ENCODE measurements at places on chromosomes 6 and 20. TPM values are rescaled to one million over a fixed set of nuclear protein-coding genes. Genes with fewer than 3 reads are reported as not detected.

- no peak overlapping the region for H3K4me3 ChIP-seq
- H3K27ac ChIP-seq = no peak overlapping the region
- H3K36me3 ChIP-seq = peaks cover 5% of the 10 kb centered on the region
- H3K4me1 ChIP-seq = peaks cover 6% of the 10 kb centered on the region
Observed at GRCh38 chr6:117592983-117593759, 9.1 kb downstream of the GOPC start.

DNA sequence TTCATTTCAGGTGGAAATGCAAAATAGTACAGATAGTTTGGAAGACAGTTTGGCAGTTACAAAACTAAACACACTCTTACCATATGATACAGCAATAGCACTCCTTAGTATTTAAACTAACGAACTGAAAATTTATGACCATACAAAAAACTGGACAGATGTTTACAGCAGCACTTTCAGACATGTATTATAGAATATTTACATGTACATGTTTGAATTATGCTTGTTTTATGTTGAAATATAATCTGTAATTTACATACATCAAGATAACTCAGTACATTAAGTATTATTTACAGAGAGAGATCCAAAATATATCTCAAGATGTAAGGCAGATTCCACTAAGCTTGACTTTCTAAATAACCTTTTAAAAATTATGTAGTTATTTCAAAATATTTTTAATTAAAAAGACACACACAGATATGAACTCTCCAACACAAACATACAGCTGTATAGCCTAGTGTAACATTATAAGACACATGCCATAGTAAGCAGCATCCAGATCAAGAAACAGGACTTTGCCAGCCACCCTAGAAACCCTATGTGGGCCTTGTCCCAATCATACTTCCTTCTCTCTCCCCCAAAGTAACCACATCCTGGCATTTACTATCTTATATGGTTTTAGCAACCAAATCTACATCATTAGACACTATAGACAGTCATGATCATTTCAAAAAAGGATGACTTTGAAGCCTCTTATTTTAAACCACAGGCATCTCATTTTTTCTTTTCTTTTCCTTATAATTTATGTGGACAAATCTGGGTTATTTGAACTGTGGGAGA lies 82.2 kb downstream of the MAN1A1 start:
- peaks cover 2% of the 10 kb centered on the region for H3K36me3 ChIP-seq
- H3K4me3 ChIP-seq = no peak overlapping the region
- H3K27ac ChIP-seq = no peak overlapping the region
- no peak for DNase-seq
- H3K27me3 ChIP-seq = no peaks in the 10 kb centered on the region
- no peaks in the 10 kb centered on the region for H3K4me1 ChIP-seq

Gene BPIFB1
- 0.08 TPM for total RNA-seq

- no peaks in the 10 kb centered on the region for H3K4me1 ChIP-seq
- peak overlapping the region; percentile 66 for H3K27ac ChIP-seq
- peaks cover 6% of the 10 kb centered on the region for H3K36me3 ChIP-seq
- no peak overlapping the region for H3K4me3 ChIP-seq
Observed at GRCh38 chr6:157148391-157149323, 174.7 kb downstream of the TMEM242 start.

DNA sequence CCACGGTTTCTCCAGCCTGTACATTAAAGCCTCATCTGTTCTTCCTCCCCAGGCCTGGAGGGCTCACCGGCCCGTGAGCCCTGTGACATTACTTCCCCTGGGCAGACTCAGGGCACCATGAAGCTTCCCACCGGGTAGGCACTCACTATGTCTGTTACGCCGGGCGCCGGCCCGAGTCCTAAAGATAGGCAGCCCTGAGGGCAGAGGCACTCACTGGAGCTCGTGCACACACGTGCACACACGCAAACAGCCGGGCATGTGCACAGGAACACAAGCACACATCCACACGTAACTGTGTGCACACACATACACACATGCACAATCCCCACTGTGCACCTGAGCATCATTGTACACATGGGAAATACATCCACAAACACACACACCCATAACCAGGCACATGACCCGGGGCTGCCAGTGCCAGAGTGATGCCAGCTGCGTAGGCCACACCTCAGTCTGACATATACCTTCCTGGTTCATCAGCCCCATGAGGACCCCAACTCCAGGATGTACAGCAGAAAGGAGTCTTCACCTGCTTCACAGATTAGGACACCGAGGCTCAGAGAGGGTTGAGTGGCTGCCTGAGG lies 83.7 kb downstream of the YTHDF1 start:
- DNase-seq = no peak
- no peaks in the 10 kb centered on the region for H3K4me1 ChIP-seq
- H3K27me3 ChIP-seq = no peaks in the 10 kb centered on the region

Gene ULBP1
- 0.05 TPM for total RNA-seq

Gene DLK2
- total RNA-seq = not detected

DNA sequence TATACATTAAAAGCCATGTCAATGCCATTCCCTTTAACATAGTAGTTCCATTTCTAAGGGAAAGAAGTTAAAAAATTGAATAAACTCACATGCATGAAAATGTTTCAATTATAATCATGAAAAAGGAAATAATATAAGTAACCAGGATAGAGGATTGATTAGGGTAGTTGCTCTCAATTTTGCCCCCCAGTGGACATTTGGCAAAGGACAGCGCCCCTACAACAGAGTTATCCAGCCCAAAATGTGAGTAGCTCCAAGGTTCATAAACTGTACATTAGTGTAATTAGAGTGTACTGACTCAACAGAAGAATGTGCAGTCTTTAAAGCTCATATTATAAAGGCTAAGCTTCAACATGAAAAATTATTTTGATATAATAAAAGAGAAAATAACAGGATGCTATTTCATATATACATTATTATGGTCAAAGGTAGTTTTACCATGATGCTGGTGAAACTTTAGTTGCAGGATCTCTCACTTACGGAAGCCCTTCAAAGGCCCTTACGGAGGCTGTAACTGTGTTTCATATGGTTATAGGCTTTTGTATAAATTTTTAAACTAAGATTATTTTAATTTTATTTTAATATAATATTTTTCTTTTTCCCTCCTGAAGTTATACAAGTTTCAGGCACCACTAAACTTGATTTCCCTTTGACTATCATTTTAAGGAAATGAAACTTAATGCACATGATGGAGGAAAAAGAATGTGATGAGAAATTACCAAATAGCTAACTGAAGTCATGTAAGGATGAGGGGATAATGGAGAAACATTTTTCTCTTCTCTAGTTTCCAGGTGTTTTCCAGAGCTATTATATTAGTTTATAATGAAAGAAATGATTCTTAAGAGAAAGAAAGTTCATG lies 403.6 kb downstream of the PLCB1 start:
- no peak overlapping the region for H3K4me3 ChIP-seq
- H3K4me1 ChIP-seq = no peaks in the 10 kb centered on the region
- no peak overlapping the region for H3K27ac ChIP-seq

GRCh38 chr20:17987988-17988387 lies 19.2 kb downstream of the MGME1 start:
- H3K4me3 ChIP-seq = no peak overlapping the region
- peaks cover 13% of the 10 kb centered on the region for H3K4me1 ChIP-seq
- no peak for DNase-seq
- H3K36me3 ChIP-seq = no peaks in the 10 kb centered on the region

- H3K4me1 ChIP-seq = peaks cover 5% of the 10 kb centered on the region
- H3K4me3 ChIP-seq = no peak overlapping the region
- H3K36me3 ChIP-seq = no peaks in the 10 kb centered on the region
- H3K27me3 ChIP-seq = peaks cover 7% of the 10 kb centered on the region
Observed at GRCh38 chr20:56925082-56925830, 296.1 kb downstream of the TFAP2C start.

DNA sequence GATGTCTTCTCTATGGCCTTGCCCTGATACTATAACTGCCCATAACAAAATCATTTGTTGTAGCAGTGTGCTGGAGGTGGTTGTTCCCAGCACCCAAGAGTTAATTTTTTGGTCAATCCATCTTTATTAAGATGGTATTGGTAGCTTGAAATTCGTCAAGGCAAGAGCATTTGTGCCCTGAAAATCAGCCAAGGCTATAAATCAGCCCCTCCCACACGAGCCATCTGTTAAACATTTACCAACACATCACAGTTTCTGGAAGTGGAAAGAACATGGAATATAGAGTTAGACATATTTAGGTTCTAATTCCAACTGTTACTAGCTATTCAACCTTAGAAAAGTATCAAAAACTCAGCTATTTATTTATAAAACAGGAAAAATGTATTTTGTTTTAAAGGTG lies 888.4 kb upstream of the GJE1 start:
- no peak overlapping the region for H3K27ac ChIP-seq
- no peaks in the 10 kb centered on the region for H3K36me3 ChIP-seq
- no peaks in the 10 kb centered on the region for H3K4me1 ChIP-seq
- DNase-seq = no peak
- H3K4me3 ChIP-seq = no peak overlapping the region

Gene SAMD3
- total RNA-seq = 4.3 TPM

DNA sequence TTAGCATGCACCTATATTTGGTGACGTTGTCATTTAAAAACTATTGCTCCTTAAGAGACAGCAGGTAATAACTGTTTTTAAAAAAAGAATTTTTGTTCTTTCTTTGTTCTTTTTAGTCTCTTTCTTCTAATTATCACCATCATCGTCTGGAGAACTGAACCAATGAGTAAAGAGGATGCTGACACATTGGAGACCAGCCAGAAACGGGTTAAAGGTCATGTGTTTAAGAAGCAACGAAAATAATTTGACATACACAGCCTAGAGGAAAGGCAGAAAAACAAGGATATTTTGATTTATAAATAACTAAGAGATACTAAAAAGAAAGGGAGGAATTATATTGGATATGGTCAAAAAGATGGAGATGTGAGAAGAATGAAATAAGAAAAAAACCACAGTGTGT lies 19.2 kb upstream of the FYN start:
- DNase-seq = no peak
- H3K4me1 ChIP-seq = no peaks in the 10 kb centered on the region
- no peaks in the 10 kb centered on the region for H3K27me3 ChIP-seq
- no peak overlapping the region for H3K27ac ChIP-seq
- H3K36me3 ChIP-seq = no peaks in the 10 kb centered on the region

Gene CLPSL1
- not detected for total RNA-seq

Gene OR2H1
- not detected for total RNA-seq

Gene KCNK17
- 0.19 TPM for total RNA-seq

DNA sequence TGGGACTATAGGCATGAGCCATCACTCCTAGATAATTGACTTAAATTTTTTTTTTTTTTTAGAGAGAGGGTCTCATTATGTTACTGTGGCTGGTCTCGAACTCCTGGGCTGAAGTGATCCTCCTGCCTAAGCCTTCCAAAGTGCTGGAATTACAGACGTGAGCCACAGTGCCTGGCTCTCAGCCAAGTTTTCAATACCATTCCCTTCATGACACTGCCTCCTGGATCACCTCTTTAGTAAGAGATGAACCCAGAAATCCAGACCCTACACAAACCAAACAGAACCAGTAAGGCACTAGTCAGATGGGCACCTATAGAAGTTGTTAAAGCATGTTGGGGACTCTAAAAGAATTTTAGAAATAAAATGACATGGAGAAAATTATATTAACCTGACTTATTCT lies 18.3 kb upstream of the RIMS4 start:
- no peaks in the 10 kb centered on the region for H3K4me1 ChIP-seq
- no peaks in the 10 kb centered on the region for H3K36me3 ChIP-seq
- no peak for DNase-seq

DNA sequence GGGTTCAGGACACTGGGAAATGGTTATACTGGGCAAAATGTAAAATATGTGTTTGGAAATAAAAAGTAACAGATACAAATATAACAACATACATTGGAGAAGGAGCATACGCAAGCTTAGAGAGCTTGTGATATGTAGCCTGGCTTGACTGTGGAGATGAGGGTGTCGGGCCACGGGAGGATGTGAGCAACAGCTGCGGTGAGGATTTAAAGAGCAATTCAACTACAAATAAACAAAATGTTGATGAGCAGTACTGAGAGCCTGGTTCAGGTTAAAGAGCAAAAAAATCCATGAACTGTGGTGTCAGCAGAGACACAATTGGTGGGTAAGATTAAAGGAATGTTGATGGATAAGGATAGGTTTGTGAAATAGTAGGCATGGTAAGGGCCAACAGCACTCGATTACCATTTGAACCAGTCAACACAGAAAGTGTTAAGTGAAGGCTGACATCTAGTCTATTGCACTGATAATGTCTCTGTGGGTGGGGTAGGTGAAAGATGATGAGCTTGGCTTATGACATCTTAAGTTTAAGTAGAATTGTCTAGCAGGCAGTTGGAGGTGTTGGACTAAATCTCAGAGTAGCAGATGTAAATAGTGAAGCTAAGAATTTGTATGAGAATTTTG lies 723.2 kb downstream of the EPM2A start:
- no peaks in the 10 kb centered on the region for H3K4me1 ChIP-seq
- H3K36me3 ChIP-seq = no peaks in the 10 kb centered on the region
- H3K27ac ChIP-seq = no peak overlapping the region
- H3K27me3 ChIP-seq = no peaks in the 10 kb centered on the region
- no peak overlapping the region for H3K4me3 ChIP-seq

DNA sequence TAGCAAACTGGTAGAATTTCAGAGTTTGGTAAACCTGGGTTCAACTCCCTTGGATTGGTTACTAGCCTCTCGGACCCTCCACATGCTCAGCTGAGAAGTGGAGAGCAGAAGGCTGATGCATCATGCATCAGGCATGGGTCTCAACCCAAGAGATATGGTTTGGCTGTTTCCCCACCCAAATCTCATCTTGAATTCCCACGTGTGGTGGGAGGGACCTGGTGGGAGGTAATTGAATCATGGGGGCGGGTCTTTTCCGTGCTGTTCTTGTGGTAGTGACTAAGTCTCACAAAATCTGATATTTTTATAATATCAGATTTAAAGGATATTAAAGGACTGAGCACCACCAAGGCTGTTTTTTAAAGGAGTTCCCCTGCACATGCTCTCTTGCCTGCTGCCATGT lies 75.1 kb downstream of the PPP1R3G start:
- no peaks in the 10 kb centered on the region for H3K27me3 ChIP-seq
- H3K4me1 ChIP-seq = no peaks in the 10 kb centered on the region
- no peak for DNase-seq
- H3K27ac ChIP-seq = no peak overlapping the region

DNA sequence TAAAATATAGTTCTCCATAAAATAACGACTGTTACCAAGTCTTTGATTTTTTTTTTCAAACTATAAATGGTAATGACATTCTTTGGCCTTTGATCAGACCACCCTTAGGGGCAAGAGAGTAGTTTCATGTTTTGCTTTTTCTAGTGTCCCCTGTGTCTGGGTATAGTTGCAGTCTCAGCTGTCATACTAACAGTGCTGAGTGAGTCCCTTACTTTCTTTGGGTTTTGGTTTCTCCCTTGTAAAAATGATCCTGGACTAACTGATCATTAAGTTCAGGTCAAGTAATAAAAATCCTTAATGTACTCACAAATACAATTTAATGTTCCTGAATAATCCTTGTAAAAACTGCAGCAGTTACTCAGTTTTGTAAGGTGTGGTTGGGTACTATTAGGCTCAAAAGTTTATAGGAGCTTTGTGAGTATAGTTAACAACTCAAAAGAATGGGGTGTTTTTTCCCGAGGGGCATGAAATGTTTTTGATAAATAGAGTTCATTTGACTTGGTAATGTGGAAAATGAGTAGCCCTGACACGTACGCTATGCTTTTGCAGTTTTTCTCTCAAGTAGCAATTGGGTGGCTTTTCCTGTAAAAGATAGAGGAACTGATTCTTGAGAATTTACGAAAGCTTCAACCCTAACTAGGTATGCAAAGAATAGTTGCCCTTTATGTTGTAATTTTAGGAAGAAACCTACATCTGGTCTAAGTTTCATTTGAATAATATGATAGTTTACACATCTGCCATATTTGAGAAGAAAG lies 6.2 kb downstream of the PTPN1 start:
- no peak for DNase-seq
- H3K36me3 ChIP-seq = no peaks in the 10 kb centered on the region
- no peak overlapping the region for H3K4me3 ChIP-seq
- peak overlapping the region; percentile 26 for H3K27ac ChIP-seq
- peaks cover 3% of the 10 kb centered on the region for H3K4me1 ChIP-seq

Gene ZNF391
- total RNA-seq = 0.37 TPM

Gene NOX3
- not detected for total RNA-seq

Data from liver (tissue), 10 donors.